ENCODE measurements at places on chromosomes 16 and 17.
A peak's percentile ranks its signal among the peaks of the same experiment; 100 is the strongest.

GRCh38 chr17:79033046-79033616 is 9.2 kb downstream of the C1QTNF1 start:
- DNase-seq, result no peak

GRCh38 chr17:32998111-32998886 is 6.7 kb downstream of the SPACA3 start:
- peak; percentile 11 for DNase-seq

GRCh38 chr17:29390851-29391631 is 878 bp downstream of the TAOK1 start:
- DNase-seq, result no peak

DNA sequence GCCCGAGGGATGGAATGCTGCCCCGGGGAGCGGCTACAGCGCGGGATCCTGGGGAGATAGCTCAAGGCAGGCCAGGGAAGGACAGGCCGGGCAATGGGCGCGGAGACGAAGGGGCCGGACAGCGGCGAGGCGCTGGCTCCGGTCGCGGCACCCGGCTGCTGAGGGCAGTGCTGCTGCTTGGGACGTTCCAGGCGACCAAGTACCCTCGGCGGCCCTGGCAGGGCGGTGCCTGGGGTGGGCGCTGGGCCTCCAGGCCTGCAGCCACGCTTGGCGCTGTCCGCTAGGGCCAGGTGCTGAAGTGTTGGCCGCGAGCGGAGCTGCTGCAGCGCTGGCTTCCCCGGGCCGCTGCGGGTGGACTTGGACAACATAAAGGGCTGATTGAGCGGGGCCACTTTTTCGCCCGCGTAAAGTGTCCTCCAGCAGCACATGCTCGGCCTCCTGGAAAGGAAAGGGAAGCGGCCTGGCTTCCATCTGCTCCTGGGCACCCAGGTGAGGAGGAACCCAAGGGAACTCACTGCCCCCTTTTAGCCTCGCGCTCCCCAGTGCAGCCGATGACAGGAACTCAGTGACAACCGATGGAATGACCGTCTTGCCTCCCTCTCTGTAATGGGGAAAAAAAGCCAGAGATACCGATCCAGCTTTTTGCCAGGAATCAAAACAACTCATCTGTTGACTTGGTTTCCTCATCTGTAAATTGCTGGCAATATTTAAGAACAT is 23.7 kb downstream of the CLEC3A start:
- no peak for DNase-seq

DNA sequence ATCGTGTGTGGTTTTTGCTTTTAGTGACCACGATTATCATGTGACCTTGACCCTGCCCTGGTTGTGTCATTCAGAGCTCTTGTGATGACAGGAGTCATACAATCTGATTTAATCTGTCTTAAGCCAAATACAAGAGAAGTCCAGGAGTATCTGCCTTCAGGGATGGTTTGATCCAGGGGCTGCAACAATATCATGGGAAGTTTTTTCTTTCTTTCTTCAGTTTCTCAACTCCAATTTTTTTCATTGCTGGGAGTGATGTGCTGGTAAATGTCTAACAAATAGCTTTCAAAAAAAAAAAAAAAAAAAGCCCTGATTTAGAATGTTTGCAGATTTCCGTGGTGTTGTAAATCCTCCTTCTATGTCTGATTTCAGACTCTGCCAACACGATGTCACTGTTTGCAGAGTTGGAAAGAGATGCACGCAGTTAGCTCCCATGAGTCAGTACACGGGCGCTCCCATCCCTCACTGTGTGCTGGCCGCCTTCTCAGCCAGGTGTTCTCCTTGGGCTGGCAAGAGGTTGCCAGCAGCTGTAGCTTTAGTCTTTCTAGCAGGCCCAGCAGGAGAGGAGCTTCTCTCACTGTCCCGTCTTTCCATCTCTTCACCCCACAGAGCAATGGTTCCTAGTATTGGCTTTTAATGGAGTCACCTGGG is 229.7 kb downstream of the SNX29 start:
- no peak for DNase-seq

- no peak for DNase-seq
These were observed 1.2 kb downstream of the ATP6V0A1 start for GRCh38 chr17:42459801-42460281.

- DNase-seq, result no peak
These were observed 67.4 kb upstream of the CLEC18A start for GRCh38 chr16:69883744-69884143.

- no peak for DNase-seq
These were observed 740.7 kb upstream of the CA10 start for GRCh38 chr17:52899235-52899634.

DNA sequence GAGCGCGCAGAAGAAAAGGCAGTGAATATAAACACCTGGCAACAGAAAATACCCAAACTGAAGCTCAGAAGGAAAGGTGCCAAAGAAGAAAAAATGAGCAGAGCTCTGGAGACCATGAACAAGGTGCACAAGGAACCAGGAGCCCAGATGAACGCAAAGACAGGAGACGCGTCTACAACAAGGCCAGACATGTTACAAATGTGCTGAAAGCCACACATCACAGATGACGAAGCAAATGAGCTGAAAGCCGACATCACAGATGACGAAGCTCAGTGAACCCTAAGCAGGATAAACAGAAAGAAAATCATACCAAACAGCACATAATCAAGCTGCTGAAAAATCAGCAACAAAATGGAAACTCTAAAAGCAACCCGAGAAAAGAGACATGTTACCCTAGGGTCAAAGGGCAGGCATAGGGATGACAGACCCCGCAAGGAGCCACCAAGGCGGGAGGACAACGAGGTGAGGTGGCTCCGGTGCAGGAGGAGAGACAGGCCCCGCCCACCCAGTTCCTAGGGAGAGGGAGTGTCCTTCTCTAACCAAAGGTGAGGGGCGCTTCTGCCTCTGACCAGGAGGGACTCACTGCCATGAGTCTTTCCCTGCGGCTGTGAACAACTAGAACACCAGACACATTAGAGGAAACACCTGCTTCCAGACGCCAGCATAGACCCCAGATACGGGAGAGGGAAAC is 39.1 kb downstream of the CCDC57 start:
- DNase-seq, result no peak

- DNase-seq, result no peak
These were observed 633 bp downstream of the TBC1D16 start for GRCh38 chr17:80034791-80035686.
